ENCODE measurements at places on chromosomes 7 and 10. TPM values are rescaled to one million over a fixed set of nuclear protein-coding genes. Genes with fewer than 3 reads are reported as not detected.

Gene TMEM176A
- polyA plus RNA-seq, result 92.0 TPM

DNA sequence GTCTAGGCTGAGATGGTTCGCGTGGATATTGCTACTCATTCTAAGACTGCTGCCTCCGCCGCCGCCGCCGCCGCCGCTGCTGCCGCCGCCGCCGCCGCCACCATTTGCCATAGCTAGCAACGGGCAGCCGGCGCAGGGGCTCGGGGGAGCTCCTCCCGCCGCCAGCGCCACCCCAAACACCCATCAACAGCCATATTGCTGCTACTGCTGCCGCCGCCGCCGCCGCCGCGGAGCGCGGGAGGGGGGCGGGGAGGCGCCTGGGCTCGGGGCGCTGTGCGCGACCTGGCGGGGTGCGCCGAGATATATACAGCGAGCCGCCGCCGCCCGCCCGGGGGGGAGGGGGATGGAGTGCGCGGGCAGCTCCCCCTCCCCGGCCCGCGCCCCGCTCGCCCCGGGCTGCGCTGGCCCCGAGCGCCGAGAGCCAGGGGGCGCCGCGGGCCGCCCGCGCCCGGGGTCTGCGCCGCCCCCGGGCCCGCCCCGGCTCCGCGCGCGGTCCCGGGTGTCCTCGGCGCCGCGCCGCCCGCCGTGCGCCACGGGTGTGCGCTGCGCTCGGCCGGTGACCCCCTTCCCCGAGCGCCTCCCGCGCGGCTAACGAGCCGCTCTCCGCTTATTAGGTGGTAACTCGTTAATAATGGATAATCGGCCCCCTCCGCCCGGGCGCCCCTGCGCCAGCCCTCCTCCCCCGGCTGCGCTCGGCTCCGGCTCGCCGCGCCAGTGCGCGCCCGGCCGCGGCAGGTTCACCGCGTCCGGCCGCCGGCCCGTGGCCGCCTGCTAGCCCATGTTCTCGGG, at the start of gene KCNMA1:
Gene KCNMA1, minus strand, starts transcription at position 277 of the 789 bp plus-strand sequence.
- H3K27me3 ChIP-seq, result no peaks in the 10 kb centered on the region
- peaks cover 56% of the 10 kb centered on the region for H3K4me1 ChIP-seq
- H3K36me3 ChIP-seq, result no peaks in the 10 kb centered on the region

Gene NXPH1
- polyA plus RNA-seq, result not detected

GRCh38 chr10:43069579-43069978, 7.3 kb upstream of the RET start:
- DNase-seq, result no peak
- H3K27me3 ChIP-seq, result peaks cover under 1% of the 10 kb centered on the region
- no peak overlapping the region for H3K27ac ChIP-seq
- H3K4me3 ChIP-seq, result no peak overlapping the region
- H3K4me1 ChIP-seq, result no peaks in the 10 kb centered on the region

DNA sequence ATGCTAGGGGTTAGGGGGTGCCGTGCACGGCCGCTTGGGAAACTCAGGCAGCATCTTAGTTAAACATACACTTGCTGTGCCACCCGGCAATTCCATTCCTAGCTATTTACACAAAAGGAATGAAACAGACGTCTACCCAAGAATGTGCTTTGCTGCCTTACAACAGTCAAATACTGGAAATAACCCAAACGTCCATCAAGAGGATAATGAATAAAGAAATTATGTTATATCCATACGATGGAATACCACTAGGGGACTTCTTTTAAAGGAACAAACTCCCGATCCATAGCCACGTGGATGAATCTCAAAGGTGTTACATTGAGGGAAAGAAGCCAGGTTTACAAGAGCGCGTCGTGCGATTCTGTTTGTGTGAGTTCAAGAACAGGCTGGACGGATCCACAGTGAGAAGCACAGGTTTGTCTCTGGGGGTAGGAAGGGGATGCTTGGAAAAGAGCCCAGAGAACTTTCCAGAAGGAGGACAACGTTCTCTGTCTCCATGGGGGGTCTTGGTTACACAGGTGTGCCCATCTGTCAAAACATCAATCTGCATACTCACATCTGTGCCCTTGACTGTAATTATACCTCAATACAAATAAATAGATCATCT, 41.8 kb downstream of the STK32C start:
- peaks cover 17% of the 10 kb centered on the region for H3K4me1 ChIP-seq
- no peak overlapping the region for H3K4me3 ChIP-seq
- no peak for DNase-seq
- H3K27ac ChIP-seq, result no peak overlapping the region
- H3K36me3 ChIP-seq, result no peaks in the 10 kb centered on the region

Gene YWHAG
- 42.5 TPM for polyA plus RNA-seq

DNA sequence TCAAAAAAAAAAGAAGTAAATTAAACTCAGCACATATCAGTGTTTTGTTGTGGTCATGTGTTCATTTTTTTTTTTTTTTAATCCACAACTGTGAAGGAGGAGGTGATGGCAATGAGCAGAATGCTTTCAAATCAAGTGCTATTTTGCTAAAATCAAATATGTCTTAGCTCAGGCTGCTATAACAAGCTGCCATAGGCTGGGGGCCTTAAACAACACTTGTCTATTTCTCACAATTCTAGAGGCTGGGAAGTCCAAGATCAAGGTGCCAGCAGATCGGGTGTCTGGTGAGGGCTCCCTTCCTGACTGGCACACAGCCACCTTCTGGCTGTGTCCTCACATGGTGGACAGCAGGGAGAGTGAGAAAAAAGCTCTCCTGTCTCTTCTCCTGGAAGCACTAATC, 203.9 kb downstream of the FAM107B start:
- peaks cover 20% of the 10 kb centered on the region for H3K36me3 ChIP-seq
- H3K4me3 ChIP-seq, result no peak overlapping the region
- H3K4me1 ChIP-seq, result peaks cover 70% of the 10 kb centered on the region
- H3K27me3 ChIP-seq, result no peaks in the 10 kb centered on the region
- no peak for DNase-seq
- peak overlapping the region; percentile 90 for H3K27ac ChIP-seq

DNA sequence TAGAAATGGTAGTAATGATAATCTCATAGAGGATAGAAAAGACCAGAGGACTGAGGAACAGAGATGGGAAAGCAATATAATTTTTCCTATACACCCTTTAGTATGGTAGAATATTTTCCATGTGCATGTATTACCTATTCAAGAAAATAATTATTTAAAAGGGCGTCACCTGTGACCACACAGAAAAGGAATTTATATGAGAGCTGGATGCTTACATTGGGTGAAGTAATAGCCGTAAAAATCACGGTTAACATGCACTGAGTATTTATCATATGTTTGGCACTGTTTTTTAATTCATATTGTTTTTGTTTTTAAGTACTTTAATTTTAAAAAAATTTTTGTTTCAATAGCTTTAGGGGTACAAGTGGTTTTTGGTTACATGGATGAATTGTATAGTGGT, 195.1 kb downstream of the IPMK start:
- no peaks in the 10 kb centered on the region for H3K36me3 ChIP-seq
- no peak for DNase-seq
- H3K27me3 ChIP-seq, result no peaks in the 10 kb centered on the region
- H3K4me1 ChIP-seq, result no peaks in the 10 kb centered on the region
- no peak overlapping the region for H3K4me3 ChIP-seq

DNA sequence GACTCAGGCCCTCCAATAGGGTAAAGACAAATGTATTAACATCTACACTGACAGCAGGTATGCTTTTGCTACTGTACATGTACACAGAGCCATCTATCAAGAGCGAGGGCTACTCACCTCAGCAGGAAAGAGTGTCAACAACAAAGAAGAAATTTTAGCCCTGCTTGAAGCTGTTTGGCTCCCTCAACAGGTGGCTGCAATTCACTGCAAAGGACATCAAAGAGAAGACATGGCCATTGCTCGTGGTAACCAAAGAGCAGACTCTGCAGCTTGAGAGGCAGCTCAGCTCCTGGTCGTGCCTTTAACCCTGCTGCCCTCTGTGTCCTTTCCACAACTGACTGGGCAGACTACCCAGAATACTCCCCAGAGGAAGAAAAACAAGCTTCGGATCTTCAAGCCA, 5.1 kb downstream of the AKR1B15 start:
- H3K4me3 ChIP-seq, result no peak overlapping the region
- peak; percentile 38 for DNase-seq
- H3K36me3 ChIP-seq, result no peaks in the 10 kb centered on the region
- H3K27me3 ChIP-seq, result no peaks in the 10 kb centered on the region

- no peaks in the 10 kb centered on the region for H3K36me3 ChIP-seq
- no peak for DNase-seq
- H3K4me3 ChIP-seq, result no peak overlapping the region
- H3K4me1 ChIP-seq, result no peaks in the 10 kb centered on the region
These were observed 122.3 kb downstream of the TRIL start for GRCh38 chr7:28835800-28836199.

DNA sequence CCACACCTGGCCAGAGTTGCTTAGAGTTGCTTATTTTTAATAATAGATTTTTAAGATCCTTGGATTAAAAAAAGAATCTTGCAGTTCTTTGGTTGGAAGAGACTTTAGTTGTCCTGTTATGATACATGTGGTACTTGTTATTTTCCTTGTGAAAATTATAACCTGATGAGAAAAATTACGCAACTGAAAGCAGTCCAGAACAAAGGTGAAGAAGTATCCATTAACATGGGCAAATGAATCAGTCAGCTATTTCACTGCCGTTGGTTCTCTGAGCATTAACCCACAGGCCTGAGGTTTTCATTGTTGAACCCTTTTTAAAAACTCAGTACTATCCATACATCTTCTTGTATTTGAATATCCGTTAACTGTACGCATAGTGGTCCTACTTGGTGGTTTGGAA, 68.2 kb downstream of the GALNT11 start:
- H3K36me3 ChIP-seq, result peaks cover 18% of the 10 kb centered on the region
- no peak overlapping the region for H3K4me3 ChIP-seq
- DNase-seq, result no peak
- no peaks in the 10 kb centered on the region for H3K27me3 ChIP-seq

GRCh38 chr10:72056932-72057751, 31.2 kb downstream of the SPOCK2 start:
- H3K27me3 ChIP-seq, result no peaks in the 10 kb centered on the region
- DNase-seq, result peak; percentile 39
- H3K36me3 ChIP-seq, result no peaks in the 10 kb centered on the region
- H3K27ac ChIP-seq, result no peak overlapping the region

DNA sequence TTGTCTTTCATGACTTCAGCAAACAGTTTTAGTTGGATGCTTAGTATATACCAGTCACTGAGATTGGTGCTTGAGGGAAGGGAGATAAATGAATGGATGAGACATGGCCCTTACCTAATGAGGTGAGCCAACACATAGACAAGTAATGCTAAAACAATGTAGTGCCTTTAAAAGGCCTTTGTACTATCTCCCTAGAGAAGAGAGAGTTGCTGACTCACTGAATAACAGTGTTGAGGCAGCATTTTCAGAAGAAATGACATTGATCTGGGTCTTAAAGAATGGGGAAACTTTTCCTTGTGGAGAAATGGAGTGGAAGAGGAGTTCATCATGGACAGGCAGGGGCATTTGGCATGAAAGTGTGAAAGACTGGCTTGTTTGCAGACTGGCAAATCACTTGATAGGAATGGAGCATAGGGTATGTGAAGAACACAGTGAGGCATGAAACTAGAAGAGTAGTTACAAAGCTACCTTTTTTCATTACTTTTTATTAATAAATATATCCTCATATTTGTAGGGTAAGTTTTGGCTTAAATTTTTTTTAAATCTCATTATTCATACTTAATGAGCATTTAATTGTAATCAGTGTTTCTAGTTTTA, 91.2 kb downstream of the KAT6B start:
- no peak overlapping the region for H3K4me3 ChIP-seq
- no peaks in the 10 kb centered on the region for H3K36me3 ChIP-seq
- H3K4me1 ChIP-seq, result peaks cover 59% of the 10 kb centered on the region
- H3K27ac ChIP-seq, result no peak overlapping the region
- no peak for DNase-seq

GRCh38 chr7:2734751-2735571, 47.0 kb downstream of the AMZ1 start:
- peak; percentile 26 for DNase-seq
- H3K27me3 ChIP-seq, result no peaks in the 10 kb centered on the region
- peaks cover 16% of the 10 kb centered on the region for H3K36me3 ChIP-seq
- H3K27ac ChIP-seq, result peak overlapping the region; percentile 61

Gene PNLIPRP3
- polyA plus RNA-seq, result 0.46 TPM

Gene RSPH10B
- 0.08 TPM for polyA plus RNA-seq

DNA sequence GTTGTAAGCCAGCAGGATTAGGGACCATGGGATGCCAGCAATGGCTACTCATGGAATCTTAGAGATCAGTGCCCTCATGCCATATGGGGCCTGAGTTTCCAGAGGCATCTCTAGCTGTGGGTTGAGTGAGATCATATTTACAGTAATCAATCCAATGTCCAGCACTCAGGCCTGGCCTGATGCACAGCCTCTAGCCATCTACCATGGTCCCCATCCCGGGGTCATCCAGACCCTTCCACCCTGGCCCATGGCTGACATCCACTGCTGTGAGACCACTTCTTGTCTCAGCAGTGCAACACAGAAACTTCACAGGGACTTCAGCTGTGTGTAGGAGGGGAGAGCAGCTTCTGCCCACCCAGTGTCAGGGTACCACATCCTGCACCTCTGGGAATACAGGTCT, 6.5 kb upstream of the ADCY1 start:
- no peak for DNase-seq
- no peaks in the 10 kb centered on the region for H3K36me3 ChIP-seq
- no peaks in the 10 kb centered on the region for H3K4me1 ChIP-seq
- H3K27ac ChIP-seq, result no peak overlapping the region
- no peak overlapping the region for H3K4me3 ChIP-seq

GRCh38 chr7:102981451-102981850, 68.7 kb downstream of the LRRC17 start:
- DNase-seq, result no peak
- H3K27ac ChIP-seq, result no peak overlapping the region
- H3K4me3 ChIP-seq, result no peak overlapping the region

Gene GARIN1A
- 0.50 TPM for polyA plus RNA-seq

DNA sequence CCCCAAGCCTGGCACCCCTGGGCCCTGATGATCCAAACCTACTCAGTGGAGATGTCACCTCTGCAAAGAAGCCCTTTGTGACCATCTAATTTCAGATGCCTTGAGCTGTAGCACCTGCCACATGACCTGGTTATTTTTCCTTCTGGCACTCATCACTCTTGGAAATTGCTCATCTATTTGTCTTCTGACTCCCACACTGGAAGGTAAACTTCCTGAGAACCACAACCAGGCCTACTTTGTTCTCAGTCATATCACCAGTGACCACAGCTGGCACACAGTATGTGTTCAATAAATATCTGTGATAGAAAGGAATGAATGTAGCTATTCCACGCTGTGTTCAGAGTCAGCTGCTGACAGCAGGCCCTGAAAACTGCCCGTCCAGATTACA, 97.1 kb downstream of the SH3PXD2A start:
- H3K4me3 ChIP-seq, result no peak overlapping the region
- H3K27ac ChIP-seq, result peak overlapping the region; percentile 71
- H3K36me3 ChIP-seq, result no peaks in the 10 kb centered on the region
- H3K4me1 ChIP-seq, result peaks cover 40% of the 10 kb centered on the region
- H3K27me3 ChIP-seq, result no peaks in the 10 kb centered on the region

DNA sequence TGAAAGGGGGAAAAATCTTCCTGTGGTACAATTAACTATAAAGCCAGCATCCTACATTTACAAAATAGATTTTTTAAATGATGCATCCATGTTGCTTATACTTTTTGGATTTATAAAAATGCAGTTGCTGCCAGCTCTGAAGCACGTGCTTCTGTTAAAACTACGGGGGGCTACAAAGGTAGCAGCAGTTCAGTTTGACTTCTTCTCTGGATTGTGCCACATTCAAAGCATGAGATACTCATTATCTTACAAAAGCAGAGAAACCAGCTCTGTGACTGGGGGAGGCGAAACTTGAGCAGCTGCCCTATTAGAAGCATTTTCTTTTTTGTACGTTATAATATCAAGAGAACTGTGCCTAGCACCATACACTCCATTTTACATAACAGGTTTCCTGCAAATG, 31.1 kb downstream of the NEUROD6 start:
- H3K27ac ChIP-seq, result no peak overlapping the region
- no peaks in the 10 kb centered on the region for H3K36me3 ChIP-seq
- no peak for DNase-seq
- no peaks in the 10 kb centered on the region for H3K4me1 ChIP-seq
